Transverse colon (tissue), 4 donors: ENCODE measurements at places on chromosomes 7 and 10.

GRCh38 chr7:46558482-46559193 lies 637.6 kb upstream of the IGFBP3 start:
- DNase-seq: no peak

GRCh38 chr7:48528646-48529045 lies 357.4 kb downstream of the ABCA13 start:
- DNase-seq: no peak

DNA sequence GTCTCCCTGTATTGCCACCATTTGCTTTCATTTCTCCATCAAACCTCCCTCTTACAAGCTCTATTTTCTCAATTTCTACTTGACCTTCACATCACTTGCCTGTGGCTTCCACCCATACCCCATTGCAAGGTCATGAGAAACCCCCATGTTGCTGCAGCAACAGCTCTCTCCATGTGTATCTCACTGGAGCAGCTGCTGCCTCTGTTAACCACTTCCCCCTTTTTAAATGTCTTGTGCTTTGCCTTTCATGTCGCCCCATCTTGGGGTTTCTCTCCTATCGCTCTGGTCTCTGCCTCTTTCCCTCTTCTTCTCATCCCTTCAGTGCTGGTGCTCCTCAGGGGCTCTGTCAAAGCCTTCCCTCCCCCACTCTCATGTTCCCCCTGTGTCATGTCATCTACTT lies 148.8 kb downstream of the CHN2 start:
- no peak for DNase-seq

GRCh38 chr10:52871191-52871843 lies 98.7 kb upstream of the MBL2 start:
- no peak for DNase-seq

- DNase-seq: peak; percentile 40
Measured at GRCh38 chr7:92834507-92835260, 1.7 kb downstream of the CDK6 start.

DNA sequence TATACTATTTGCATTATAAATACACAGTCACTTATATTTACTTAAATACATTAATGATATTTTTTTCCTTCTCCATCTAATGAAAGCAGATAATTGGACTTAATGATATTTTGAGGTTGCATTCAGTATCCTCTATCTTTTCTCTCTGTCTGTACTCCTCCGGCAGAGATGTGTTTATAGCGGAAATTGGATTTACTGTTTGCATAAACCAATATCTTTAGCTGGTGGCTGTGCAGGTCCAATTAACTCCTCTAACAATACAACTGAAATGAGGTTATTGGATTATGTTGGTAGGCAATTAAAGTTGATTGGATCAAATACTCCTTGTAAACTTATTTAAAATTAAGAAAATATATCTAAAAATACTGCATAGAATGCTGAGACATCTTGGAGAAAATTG lies 1044.2 kb upstream of the SORCS1 start:
- DNase-seq: no peak

DNA sequence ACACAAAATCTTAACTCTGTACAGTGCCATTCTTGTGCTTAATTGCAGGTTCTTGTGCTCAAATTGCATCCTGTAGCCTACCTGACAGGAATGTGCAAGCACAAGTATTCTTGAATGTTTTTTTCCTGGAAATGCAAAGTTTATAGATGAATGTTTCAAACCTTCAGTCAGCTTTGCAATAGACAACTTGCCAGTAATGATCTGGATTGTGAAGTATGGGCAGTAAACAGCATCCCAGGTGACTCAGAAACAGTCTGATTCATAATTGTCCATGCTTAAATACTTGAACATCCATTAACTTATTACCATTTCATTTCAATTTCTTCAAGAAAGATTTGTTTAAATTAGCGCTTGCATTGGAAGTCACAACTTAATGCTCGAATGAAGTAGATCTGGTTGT lies 347.2 kb downstream of the SDK1 start:
- DNase-seq: no peak

GRCh38 chr10:108388706-108389105 lies 1224.2 kb upstream of the SORCS1 start:
- DNase-seq: no peak

GRCh38 chr7:12564996-12565764 lies 5.3 kb upstream of the SCIN start:
- DNase-seq: no peak

GRCh38 chr7:155219154-155219531 lies 78.5 kb upstream of the INSIG1 start:
- no peak for DNase-seq

DNA sequence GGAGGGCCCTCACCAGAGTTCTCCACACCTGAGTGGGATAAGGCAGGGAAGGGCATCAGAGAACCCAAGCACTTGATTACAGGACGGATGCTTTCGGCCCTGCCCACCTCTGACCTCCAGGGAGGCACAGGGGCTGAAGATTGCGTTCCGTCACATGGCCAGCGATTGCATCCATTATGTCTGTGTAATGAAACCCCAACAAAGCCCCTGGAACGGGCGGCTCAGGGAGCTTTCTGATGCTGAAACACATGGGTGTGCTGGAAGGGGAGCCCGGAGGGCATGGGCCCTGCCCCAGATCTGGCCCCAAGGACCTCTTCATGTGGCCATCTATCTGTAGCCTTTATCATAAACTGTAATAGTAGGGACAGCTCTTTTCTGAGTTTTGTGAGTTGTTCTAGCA lies 117.2 kb downstream of the PTPN20 start:
- no peak for DNase-seq

DNA sequence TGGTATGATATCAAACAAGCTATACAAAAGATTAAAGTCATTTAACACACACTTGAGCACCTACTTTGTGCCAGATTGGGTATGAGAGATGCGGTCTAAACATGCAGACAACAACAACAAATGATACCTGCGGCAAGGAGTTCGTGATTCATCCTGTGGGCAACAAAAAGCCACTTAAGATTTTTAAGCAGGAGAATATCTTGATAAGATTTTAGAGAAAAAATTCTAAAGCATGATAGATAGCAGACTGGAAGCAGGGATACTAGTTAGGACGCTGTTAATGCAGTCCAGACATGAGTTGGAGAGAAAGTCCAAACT lies 1.6 kb upstream of the KBTBD2 start:
- no peak for DNase-seq

DNA sequence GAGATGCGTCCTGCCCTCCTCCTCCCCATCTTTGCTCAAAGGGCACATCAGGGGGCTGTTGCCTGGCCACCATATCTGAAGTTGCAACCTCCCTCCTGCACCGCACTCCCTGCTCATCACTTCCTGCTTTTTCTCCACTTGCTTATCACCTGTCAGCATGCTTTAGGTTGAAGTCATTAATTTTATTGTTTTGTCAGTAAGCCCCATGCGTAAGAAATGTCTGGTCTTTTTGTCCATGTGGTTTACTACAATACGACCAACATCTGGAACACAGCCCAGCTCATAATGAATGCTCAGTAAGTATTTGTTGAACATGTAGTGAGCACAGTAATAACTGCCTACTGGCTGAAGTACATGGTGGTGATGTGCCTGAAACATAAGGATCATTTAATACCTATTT lies 71.6 kb upstream of the GJD4 start:
- no peak for DNase-seq

DNA sequence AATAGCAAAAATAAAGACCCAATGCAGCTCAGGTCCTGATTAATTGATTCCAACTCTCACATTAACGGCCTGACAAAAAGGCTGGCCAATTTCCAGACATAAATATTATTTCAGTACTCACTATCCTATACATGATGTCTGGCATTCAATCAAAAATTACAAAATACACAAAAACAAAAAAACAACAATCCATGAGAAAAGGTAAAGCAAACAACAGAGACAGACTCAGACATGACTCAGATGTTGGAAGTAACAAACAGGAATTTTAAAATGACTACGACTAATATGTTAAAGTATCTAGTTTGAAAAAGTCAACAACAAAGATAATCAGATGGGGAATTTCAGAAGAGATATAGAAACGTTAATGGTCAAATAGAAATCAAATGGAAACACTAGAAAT lies 152.8 kb downstream of the AMPH start:
- DNase-seq: no peak

DNA sequence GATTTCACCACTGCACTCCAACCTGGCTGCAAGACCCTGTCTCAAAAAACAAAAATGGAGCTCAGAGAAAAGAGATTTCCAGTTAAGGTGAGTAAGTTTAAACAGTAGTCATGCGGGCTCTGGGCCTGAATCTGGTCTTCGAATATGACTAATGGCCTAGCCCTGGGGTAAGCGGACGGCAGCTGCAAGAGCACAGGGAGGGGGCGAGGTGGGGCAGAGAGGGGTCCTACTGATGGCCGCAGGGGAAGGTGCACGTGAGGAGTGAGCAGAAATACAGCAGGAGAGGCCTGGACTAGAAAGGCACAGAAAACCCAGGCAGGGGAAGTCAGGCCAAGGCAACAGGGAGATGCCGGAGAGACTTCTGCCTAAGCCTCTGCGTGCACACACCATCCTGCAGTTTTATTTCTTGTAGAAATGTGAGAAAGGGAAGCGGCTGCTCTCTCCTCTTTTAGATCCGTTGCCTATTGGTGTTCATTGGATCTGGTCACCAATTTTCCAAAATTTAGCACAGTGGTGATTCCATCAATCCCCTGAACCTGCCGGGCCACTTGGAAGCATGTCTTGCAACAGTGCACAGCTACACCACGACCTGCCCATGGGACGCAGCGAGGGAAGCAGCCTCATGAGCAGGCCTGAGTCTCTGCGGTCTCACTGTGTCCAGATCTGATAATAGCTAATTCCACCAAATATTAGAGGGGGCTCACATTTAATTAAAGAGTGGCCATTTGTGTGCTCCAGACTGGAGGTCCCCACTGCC lies 139.0 kb downstream of the PAXIP1 start:
- no peak for DNase-seq

DNA sequence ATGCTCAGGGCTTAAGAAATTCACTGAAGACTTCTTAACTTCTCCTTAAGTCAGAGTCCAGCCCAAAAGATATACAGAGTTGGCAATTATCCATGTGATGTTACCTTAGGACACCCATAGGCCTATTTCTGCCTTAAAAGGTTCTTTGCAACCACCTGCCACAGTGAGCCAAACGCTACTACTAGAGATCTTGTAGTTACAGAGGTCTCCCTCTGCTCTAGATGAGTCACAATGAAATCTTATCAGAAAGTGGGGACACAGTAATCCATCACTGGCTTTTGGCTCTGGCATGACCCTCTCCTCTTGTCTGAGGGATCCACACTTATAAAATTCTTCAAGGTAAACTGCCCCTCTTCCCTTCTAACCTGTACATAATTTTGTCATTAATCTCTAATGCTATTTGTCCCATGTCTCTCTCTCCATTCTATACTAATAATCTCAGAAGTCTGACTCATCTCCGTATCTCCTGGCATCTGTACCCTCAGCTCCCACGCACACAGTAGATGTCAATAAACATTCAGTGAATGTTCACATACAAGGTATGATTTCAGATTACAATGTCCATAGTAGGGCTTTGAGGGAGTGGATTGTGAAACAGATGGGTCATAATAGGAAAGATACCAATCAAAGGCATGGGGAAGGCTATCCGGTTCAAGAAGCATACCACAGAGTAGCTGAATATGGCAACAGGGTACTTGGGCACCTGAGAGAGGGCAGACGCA lies 112.1 kb downstream of the SGMS1 start:
- DNase-seq: no peak

GRCh38 chr7:29345590-29345989 lies 151.0 kb downstream of the CHN2 start:
- peak; percentile 41 for DNase-seq

GRCh38 chr10:49309691-49310411 lies 10.9 kb downstream of the C10orf71 start:
- DNase-seq: no peak

DNA sequence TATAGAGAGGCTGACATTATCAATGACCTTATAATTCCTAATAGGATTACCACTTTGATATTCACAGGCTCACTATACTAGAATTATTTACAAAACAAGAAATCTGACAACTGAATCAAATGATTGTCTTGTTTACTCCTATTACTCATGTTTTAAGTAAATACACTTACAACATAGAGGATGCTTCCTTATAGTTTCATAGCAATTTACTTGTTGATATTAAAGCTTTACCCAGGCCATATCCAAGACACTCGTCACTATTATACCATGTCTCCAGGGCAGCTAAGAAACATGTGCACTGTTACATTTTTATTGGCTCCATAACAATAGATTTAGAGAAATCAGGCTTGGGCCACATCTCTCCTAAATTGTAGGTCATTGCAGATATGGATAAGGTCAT lies 276.9 kb downstream of the HGF start:
- no peak for DNase-seq

DNA sequence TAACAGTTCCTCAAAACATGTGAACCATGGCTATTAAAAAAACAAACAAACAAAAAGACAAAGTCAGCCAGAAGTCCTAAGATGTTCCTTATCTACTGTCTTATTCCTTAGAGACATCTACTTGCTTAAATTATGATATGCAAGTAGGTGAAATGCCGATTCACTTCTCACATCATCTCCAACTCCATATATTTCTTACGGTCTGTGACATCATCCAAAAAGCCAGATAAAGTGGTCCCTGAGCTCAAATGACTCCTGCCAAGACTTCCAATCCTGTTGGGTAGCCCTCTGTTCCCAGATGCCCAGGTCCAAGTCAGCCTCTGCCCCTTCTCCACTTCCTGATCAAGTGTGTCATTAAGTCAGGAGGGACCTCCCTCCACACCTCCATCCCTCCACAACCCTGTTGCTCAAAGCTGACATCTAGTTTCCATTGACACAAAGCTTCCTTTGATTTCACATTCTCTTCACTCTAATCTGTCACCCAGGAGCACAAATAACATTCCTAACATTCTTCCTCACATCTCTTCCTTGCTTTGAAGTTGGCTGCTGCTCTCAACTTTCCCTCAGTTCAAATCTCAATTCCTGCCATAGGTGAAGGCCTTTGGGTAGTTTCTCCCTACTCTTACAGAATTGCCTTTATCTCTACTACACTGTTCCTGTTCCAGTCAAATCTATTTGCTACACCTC lies 56.1 kb upstream of the PDLIM1 start:
- DNase-seq: no peak

GRCh38 chr7:55132550-55132889 lies 113.7 kb downstream of the EGFR start:
- no peak for DNase-seq

DNA sequence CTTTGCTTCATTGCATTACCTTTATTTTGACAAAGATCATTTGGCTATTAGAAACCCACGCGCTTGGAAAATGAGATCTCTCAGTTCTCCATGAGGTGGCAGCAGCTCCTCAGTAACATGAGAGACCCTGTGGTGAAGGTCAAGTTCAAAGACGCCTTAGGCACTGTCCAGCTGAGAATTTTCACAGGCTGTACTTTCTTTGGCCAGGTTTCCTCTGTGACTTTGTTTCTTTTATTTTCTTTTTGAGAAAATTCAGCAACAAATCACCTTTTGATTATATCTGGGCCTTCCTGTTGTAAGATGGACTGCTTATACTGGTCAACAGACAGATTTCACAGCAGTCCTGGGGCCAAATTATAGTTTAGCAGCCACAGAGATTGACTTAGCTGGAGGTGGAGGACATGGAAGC lies 54.5 kb downstream of the RAB18 start:
- peak; percentile 58 for DNase-seq

DNA sequence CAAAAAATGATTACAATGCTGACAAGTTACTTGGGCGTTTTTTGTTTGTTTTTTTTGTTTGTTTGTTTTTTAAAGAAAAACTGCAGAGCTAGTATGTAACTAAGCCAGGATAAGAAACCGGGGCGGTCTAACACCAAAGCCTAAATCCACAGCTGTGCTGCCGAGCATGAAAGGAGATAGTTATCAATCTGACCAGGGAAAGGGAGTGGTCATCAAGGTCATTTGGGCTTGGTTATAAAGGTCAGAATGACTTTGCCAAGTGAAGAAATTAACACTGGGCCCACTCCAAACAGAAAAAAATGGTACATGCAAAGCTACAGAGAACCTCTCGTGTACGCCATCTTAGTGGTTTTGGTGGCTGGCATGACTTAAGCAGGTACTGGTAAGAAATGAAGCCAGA lies 104.7 kb downstream of the SRPK2 start:
- no peak for DNase-seq
